CD14-positive monocyte (primary cell): ENCODE measurements at places on chromosomes 2 and 18.

- no peak for DNase-seq
These were observed at the start of gene FBLN7 for GRCh38 chr2:112138159-112139032. FBLN7 (plus strand) TSS chr2:112138385; CDS start chr2:112138656, 271 bp downstream.

DNA sequence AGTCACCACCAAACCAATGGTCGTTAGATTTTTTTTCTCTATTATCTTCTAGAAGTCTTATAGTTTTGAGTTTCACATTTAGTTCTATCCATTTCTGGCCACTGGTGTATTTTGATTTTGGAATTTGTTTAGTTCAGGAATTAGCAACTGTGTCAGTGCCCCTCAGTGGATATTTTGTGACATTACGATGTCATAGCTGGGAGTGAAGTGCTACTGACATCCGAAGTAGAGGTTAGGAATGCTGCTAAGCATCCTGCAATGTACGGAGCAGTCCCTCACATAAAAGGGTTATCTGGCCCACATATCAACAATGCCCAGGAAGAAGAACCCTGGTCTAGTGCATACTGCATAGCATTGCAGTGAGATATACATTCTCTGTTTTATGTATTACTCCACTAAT, 157.4 kb upstream of the RGPD4 start:
- no peak for DNase-seq

DNA sequence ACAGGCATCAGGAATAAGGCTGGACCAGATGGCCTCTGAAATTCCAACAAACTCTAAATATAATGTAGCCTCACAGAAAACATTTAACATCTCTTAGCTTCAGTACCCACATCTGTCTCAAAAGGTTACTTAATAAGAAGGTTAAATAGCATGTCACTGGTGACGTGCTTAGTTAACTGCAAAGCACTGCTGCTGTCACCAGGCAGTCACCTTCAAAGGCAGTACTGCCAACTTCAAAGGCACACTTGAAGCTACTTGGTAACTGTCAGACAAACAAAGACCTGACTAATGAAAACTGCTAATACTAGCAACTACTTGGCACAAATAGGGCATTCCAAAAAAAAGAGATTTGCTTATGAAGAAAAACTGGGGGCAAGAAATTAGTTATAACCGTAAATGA, 36.2 kb downstream of the EPG5 start:
- no peak for DNase-seq

DNA sequence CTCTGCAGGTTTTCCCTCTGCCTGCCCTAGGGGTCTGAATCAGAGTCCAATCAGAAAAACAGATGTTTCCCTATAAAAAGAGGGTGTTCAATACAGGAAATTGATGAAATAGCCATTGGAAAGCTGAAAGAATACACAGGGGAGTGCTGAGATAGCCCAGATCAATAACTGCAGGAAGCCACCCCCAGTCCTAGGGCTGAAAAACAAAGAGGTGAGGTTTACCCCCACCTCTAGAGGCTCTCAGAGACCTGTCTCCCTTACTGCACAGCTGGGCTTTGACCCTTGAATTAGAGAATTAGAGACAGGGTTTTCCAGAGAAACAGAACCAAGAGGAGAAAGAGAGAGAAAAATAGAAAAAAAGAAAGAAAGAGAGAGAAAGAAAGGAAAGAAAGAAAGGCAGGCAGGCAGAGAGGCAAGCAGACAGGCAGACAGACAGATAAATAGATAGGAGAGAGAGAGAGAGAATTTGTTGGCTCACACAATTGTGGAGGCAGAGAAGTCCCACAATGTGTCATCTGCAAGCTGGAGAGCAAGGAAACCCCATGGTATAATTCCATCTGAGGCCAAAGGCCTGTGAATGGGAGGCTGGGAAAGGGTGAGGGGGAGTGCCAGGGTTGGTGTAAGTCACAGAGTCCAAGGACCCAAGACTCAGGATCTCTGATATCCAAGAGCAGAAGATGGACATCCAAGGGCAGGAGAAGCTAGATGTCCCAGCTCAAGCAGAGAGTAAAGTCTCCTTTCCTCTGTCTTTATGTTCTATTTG, 18.9 kb upstream of the ME2 start:
- DNase-seq: no peak

DNA sequence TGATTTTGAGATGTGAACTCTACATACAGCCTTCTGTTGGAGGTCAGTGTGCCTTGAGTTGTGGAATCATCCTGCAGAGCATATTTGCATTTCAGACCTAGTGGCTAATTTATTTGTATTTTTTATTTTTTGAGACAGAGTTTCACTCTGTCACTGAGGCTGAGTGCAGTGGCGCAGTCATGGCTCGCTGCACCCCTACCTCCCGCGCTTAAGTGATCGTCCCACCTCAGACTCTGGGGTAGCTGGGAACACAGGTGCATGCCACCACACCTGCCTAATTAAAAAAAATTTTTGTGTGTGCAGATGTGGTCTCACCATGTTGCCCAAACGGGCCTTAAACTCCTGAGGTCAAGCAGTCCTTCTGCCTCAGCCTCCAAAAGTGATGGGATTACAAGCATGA, 104.4 kb downstream of the ASXL3 start:
- no peak for DNase-seq

GRCh38 chr18:55501982-55502710, 85.8 kb downstream of the TCF4 start:
- no peak for DNase-seq

DNA sequence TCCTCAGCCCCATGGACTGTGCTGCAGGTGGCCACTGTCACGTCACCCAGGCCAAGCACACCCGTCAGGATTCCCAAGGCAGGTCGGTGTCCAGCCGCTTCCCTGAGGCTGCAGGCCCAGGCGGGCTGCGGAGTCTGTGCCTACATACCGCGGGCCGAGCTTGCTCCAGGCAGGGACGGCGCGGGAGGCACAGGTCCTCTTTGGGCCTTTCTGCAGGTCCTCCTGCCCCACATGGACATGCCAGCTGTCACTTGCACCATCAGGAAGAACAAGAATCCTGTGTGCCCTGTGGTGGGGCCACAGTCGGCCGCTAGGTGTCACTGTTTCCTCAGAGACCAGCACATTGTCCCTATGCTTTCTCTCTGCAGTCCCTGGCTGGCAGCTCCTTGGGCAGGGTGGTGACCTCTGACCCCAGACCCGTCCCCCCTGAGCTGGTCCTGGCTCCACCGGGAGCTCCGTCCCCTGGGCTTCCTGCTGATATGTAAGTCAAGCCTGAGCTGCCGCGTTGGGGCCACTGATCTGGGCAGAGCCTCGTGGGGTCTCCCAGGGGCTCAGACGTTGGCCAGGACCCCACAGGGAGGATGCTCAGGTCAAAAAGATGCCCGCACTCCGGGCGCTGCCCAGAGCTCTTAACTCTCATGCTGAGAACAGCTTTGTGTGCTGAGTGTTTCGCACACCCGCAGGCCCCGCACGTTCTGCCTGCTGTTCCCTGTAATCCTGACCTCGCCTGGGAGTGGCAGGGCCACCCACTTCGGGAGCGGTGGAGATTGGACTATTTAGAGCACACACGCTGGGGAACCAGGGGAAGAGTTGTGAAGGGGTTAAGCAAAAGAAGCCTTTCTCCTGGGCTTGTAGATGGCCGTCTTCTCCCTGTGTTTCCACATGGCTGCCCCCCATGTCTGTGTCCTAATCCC, 17.3 kb upstream of the AGXT start:
- peak; percentile 67 for DNase-seq

DNA sequence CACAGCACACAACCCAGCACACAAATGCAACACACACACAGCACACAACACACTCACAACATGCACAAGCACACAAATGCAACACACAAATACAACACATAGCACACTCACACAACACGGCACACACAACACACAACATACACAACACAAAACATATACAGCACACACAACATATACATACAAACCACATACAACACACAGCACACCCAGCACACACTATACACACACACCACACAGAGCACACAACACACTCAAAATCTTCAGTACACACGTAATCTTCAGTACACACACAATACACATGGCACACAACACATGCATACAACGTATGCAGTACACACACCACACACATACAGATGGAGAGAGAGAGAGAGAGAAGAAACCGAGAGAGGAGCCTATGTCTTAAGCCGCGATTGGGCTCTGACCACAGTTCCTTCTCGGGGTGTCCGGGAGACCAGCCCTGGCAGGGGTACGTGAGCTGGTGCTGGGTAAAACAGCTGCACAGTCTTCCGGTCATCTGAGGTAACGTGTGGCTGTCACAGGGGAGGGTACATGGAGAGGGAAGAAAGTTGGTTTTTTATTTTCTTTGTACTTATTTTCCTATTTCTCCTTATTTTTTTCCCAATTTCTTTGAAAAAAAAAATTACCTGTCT, 25.1 kb downstream of the POU3F3 start:
- DNase-seq: no peak

DNA sequence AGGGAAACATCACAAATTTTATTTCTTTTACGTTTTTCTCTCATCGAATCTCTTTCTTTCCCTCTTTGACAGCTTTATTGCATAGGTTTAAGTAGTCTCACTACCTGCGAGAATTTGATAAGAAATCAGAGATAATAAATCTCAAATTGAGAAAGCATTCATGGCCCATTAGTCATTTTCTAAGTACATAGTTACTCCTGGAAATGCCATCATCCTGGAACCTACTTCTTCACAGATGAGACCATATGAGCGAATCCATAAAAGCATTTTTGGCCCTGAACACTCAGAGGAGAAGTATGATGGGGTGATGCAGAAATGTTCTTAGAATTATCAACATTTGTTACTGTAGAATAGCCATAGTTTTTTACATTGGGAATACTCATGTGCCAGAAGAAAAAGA, 138.0 kb upstream of the ARHGAP28 start:
- no peak for DNase-seq
